Activated T-cell treated with anti-CD3 and anti-CD28 coated beads, Interleukin-2, amount 50 U/mL, for 1 hour (primary cell): ENCODE measurements at places on chromosomes 7 and 10.

DNA sequence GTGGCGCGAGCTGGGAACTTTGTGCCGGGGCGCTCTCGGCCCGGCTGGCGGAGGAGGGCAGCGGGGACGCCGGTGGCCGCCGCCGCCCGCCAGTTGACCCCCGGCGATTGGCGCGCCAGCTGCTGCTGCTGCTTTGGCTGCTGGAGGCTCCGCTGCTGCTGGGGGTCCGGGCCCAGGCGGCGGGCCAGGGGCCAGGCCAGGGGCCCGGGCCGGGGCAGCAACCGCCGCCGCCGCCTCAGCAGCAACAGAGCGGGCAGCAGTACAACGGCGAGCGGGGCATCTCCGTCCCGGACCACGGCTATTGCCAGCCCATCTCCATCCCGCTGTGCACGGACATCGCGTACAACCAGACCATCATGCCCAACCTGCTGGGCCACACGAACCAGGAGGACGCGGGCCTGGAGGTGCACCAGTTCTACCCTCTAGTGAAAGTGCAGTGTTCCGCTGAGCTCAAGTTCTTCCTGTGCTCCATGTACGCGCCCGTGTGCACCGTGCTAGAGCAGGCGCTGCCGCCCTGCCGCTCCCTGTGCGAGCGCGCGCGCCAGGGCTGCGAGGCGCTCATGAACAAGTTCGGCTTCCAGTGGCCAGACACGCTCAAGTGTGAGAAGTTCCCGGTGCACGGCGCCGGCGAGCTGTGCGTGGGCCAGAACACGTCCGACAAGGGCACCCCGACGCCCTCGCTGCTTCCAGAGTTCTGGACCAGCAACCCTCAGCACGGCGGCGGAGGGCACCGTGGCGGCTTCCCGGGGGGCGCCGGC is 870 bp downstream of the FZD1 start:
- no peak for DNase-seq

GRCh38 chr10:112546474-112546873 is 99.5 kb downstream of the VTI1A start:
- DNase-seq: no peak

GRCh38 chr7:16417906-16418305 is 3.4 kb downstream of the CRPPA start:
- no peak for DNase-seq

GRCh38 chr7:45978010-45978681 is 57.1 kb upstream of the IGFBP3 start:
- no peak for DNase-seq

- no peak for DNase-seq
Measured at GRCh38 chr7:39721919-39722597, 98.7 kb downstream of the RALA start.

GRCh38 chr7:33841705-33842129 is 63.6 kb upstream of the BMPER start:
- DNase-seq: no peak

DNA sequence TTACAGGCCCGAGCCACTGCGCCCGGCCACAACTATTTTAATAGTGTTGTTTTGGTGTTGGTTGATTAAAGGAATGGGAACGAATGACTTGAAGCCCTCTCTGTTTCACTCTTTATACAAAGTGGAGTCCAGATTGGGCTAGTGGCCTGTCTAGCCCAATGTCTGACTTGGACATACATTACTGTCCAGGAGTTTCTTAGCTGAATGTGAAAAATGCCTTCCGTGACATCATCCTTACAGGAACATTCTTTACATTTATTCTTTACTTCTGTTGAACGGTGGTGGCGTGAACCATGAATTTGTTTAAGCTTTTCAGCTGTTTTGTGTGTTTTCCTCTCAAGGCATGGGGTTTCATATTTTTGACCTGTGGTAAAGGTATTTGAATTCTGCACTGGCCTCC is 67.9 kb downstream of the DAGLB start:
- DNase-seq: no peak

DNA sequence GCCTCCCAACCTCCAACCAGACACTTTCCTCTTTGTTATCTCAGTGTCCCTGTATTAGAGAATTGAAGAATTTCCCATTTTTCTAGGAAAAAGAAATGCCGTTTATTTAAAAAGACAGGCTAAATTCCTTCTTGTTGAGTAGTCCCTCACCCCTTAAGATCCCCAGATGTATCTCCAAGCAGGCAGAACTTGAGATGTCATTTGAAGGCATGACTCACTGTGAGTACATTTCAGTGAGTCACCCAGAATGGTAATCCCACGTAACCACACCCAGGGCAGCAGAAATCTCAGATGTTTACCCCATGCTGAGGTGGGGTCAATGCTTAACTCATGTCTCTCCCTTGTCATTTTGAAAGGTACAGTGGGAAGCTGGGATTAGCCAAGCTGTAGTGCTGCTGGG is 4.4 kb downstream of the ZNF655 start:
- DNase-seq: no peak

DNA sequence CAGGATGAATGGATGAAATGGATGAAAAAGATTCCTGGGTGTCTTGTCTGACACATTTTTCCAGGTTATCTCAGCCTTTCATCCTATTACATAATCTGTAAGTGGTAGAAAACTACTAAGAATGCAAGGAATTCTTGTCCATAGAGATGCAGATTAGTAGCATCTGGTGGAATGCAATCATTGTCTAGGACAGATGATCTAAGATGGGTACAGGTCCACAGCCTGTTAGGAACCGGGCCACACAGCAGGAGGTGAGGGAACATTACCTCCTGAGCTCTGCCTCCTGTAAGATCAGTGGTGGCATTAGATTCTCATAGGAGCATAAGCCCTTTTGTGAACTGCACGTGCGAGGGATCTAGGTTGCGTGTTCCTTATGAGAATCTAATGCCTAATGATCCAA is 225.0 kb downstream of the CALN1 start:
- DNase-seq: no peak

GRCh38 chr10:100579261-100580090 is 43.7 kb downstream of the HIF1AN start:
- no peak for DNase-seq

- no peak for DNase-seq
Measured at GRCh38 chr7:140041659-140042385, 20.9 kb downstream of the PARP12 start.

GRCh38 chr10:3136763-3137611 is 35.6 kb downstream of the PITRM1 start:
- DNase-seq: no peak

GRCh38 chr10:105406488-105406887 is 765.4 kb downstream of the SORCS3 start:
- DNase-seq: no peak

DNA sequence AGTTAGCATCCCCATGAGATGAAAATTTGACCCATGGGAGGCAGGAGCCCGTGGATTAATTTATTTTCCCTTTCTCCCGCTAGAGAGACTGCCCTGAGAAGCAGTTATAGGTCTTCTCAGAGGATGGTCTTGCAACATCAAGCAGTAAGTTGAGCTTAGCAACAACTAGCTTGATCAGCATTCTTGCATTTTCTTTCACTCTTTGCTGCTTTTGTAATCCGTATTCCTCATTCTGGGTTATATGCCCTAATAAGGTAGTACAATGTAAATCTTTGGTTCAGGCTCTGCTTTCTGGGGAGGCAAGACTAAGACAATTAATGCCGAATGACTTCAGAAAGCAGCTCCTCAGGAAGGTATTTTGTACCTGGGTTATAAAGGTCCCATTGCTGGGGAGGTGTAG is 146.8 kb downstream of the FZD1 start:
- no peak for DNase-seq

DNA sequence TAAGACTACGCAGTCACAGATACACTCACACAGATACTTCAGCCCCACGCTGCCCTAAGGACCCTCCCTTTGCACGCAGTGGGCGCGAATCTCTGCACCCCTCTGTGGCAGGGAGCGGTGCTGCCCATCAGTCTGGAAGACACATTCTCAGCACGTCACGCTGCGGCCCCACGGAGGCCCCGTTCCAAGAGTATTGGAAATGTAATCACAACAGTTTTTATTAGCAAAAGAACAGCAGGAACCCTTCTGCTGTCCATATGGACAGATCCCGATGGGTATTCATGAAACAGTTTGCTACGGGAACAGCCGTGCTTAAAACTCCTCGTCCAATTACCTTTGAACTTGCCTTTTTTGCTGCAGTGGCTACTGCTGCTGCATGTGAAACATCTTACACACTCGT is 131.0 kb downstream of the RPS24 start:
- no peak for DNase-seq

GRCh38 chr10:62270020-62270419 is 1.4 kb upstream of the RTKN2 start:
- no peak for DNase-seq

GRCh38 chr10:63702092-63702491 is 180.9 kb downstream of the REEP3 start:
- no peak for DNase-seq

GRCh38 chr7:152760854-152761748 is 1.5 kb downstream of the ACTR3B start:
- DNase-seq: no peak

- no peak for DNase-seq
Measured at GRCh38 chr10:97182288-97182990, 3.3 kb downstream of the SLIT1 start.

GRCh38 chr7:10401793-10402192 is 571.9 kb upstream of the PHF14 start:
- no peak for DNase-seq

DNA sequence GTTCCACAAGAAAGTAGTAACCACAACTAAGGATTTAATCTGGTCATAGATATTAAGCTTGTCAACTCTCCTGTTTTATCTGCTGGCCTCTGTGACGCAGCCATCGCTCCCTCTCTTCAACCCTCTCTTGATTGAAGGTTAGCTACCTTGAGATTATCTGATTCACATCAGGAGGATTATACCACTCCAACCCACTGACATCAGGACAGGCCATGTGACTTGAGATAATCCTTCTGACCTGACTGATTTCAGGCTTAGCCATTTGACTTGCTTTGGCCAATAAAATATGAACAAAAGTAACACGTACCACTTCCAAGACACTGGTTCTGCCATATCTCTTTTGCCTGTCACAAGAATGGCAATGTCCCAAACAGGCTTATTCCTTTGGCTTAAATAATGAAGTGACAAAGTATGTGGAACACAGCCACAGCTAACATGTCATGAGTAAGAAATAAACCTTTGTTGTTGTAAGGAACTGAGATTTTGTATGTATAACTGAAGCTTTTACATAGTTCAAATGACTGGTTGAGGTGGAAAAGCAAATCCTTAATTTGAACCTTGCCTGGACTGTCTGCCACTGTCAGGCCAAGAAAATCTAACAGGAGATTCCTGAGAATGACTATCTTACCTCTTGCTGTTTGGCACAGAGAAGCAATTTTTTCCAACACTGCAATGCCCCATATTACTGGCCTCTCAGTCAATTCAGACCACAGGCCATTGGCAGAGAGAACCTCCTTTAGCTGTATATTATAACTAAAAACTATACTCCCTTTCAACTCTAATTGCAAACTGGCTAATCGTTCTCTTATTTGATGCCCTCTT is 13.9 kb downstream of the ZNF438 start:
- DNase-seq: no peak

- peak; percentile 61 for DNase-seq
Measured at GRCh38 chr7:149071641-149072437, 18.7 kb downstream of the ZNF786 start.

DNA sequence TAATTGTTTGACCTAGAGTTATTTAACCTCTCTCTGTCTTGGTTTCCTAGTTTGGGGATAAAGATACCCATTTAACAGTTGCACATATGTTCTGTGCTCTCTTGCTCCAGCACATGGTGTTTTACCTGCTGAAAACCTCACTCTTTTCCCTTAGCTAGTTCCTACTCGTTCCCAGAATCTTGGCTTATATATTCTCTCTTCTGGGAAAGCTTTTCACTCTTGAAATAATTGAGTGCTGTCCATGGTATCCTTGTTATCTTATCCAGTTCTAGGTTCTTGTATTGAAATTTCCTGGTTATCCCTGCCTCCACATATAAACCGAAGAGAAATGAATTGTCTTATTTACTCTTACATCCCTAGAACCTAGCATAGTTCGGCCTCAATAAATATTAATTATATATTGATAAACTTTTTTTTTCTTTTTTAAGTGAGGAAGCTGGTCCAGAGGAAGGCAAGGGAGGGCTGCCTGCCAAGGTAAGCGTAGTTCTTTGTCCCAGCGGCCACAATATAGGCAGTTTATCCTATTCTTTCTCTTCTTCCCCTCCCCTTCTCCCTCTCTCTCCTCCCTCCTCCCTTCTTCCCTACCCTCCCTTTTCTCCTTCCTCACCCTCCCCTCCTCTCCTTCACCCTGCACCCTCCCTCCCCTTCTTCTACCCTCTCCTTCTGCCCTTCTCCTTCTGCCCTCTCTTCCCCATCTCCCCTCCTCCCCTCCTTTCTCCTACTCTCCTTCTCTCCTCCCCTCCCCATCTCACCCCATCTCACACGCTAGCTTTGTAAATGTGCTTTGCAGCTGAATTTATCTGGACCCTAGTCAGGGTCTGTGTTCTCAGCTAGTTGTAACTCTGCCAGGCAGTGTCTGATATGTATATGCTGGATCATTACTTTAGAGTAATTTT is 7.9 kb downstream of the WEE2 start:
- no peak for DNase-seq

GRCh38 chr10:85611093-85611740 is 755.4 kb downstream of the GRID1 start:
- no peak for DNase-seq

GRCh38 chr7:107678110-107678753 is 17.6 kb downstream of the SLC26A4 start:
- no peak for DNase-seq

- no peak for DNase-seq
Measured at GRCh38 chr7:23294549-23295400, 4.4 kb upstream of the MALSU1 start.

DNA sequence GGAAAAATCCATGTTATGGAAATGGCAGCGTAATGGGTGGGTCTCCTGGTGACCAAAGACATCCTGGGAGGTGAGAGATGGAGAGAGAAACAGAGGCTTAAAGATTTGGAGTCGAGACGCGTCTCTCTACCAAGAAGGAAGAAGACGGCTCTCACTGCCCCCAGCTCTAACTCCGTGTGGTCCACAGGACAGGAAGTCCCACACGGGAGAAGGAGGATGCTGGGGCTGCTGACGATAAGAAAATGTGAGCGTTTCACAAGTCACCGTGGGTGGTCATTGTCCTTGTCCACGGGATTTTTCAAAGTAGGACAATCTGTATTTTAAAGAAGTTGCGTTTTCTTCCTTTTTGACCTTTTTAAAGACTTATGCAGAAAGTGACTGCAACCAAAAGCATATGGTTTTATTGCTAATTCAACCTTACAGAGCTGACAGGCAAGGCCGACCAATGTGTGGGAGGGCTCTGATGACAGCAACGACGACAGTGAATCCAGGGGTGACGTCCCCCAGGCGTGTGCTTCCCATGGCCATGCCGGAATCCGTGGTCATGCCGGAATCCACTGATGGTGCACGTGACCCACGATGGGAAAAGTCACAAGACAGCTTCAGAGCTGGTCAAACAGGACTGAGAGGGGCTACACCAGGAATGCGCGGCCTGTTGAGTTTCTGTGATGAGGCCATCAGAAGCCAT is 341.2 kb downstream of the PTPRN2 start:
- no peak for DNase-seq
